AG10803 (cell line): ENCODE measurements at places on chromosomes 2 and 18.

DNA sequence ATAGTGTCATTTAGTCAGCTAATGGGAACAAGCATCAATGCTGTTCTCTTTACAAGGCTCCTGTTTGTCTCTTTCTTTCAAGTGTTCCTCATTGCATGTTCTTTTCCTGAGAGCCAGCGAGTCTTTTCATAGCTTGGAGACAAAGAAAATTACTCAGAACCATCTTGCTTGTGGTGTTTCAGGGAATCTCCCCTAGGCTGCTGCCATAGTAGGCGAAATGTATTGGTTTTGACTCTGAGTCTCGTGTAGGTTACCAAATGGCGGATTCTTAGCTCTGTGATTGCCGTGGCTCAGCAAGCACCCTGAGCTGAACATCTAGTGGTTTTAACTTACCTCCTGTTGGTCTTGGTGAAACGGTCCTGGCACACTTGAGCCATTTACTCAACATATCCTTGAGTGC is 68.7 kb downstream of the RHBDD1 start:
- DNase-seq, result no peak

DNA sequence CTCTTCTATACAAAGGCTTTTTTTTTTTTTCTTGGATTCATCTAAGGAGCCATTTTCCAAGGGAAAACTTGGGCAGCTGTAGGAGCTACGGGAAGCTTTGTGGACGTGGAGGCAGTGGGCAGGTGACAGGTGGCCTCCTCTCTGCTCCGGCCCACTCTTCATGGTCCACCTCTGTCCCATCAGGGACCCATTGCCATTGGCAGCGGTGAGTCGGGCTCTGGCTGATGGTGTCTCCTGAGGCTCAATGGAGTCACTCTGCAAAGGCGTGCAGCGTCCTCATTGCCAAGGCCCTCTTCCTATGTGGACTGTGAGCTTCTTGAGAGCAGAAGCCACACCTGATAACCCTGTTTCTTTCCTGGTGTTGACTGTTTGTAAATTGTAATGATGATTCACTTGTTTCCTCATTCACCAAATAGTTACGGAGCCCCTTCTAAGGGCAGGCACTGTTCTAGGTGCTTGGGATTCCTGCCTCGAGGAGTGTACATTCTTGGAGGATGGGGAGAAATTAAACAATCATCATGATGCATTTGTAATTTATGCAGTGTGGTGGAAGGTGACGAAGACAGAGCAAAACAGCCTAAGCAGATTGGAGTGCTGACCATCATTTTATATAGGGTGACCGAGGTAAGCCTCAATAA is 240.3 kb upstream of the HS6ST1 start:
- DNase-seq, result no peak

- DNase-seq, result no peak
These were observed 4.0 kb downstream of the CYP26B1 start for GRCh38 chr2:72143441-72144273.

GRCh38 chr2:144078106-144078505 is 441.8 kb downstream of the ZEB2 start:
- peak; percentile 76 for DNase-seq

DNA sequence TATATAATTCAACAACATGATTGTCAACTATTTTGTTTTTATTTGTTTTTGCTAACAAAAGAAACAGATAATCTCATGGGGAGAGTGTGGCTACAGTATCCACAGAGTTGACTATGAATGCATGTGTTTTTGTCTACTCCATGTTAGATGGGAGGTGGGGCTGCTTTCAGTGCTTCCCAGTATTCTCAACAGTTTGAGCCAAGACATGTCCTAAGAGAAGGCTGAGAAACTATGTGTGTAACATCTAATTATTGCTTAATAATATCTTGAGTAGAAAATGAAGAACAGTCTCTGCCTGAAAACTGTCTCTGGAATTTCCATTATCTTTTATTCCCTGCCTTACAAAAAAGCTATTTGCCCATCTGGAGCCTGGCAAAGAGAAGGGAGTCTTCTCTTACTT is 178.8 kb upstream of the MMADHC start:
- DNase-seq, result peak; percentile 76

GRCh38 chr2:62224976-62225375 is 29.1 kb downstream of the B3GNT2 start:
- no peak for DNase-seq

DNA sequence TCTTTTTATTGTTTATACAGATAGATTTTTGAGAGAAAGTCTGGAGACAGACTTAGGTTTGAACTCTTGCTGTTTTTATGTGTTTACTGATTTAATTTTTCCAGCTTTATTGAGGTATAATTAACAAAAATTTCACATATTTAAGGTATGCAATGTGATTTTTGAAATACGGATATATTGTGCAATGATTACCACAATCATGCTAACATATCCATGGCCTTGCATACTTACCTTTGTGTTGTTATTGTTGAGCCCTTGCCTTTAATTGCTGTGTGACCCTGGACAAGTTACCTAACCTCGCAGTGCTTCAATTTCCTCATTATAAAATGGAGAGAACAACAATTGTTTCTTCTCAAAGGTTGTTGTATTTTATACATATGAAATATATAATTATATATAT is 13.9 kb upstream of the RBMS1 start:
- peak; percentile 69 for DNase-seq

- peak; percentile 90 for DNase-seq
These were observed 21.7 kb downstream of the KIAA1328 start for GRCh38 chr18:36850527-36851201.

- peak; percentile 24 for DNase-seq
These were observed 133.1 kb downstream of the NCKAP5 start for GRCh38 chr2:133434959-133435668.

GRCh38 chr2:78407960-78408794 is 617.3 kb upstream of the REG3G start:
- no peak for DNase-seq

DNA sequence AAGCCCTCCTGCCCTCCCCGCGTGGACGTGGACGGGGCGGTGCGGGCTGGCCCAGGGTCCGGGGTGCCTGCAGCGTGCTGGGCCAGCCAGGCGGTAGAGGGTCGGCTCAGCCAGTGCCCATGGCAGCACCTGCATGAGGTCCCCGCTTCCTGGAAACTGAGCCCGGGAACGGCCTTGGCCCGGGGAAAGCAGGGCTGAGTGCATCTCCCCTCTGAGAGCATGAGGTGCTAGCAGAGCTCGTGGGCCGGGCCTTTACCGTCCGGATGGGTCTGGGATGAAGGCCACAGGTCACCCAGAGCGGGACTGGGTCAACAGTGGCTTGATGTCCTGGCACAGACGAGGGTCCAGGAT is 39.8 kb downstream of the TSHZ1 start:
- no peak for DNase-seq

GRCh38 chr2:196263181-196263747 is 91.9 kb upstream of the STK17B start:
- peak; percentile 64 for DNase-seq
